ENCODE measurements at places on chromosomes 5 and 9. TPM values are rescaled to one million over a fixed set of nuclear protein-coding genes. Genes with fewer than 3 reads are reported as not detected.

- H3K4me1 ChIP-seq: no peaks in the 10 kb centered on the region
- H3K4me3 ChIP-seq: no peak overlapping the region
- H3K36me3 ChIP-seq: 0 out of 2 replicates have a peak, but pooled peaks cover 2% of the 10 kb centered on the region
- H3K27ac ChIP-seq: no peak overlapping the region
- no peak for DNase-seq
Measured at GRCh38 chr5:139186261-139186660, 11.9 kb downstream of the SIL1 start.

- peaks cover 4% of the 10 kb centered on the region for H3K4me1 ChIP-seq
- no peak overlapping the region for H3K27ac ChIP-seq
- H3K27me3 ChIP-seq: no peaks in the 10 kb centered on the region
- H3K4me3 ChIP-seq: peak overlapping the region; percentile 23
Measured at GRCh38 chr9:130846487-130847305, 11.6 kb downstream of the ABL1 start.

QRFP gene
- not detected for total RNA-seq

TEX10 gene
- total RNA-seq: 71.6 TPM

- H3K36me3 ChIP-seq: no peaks in the 10 kb centered on the region
- DNase-seq: no peak
- no peak overlapping the region for H3K4me3 ChIP-seq
Measured at GRCh38 chr5:79728396-79728795, 38.8 kb downstream of the CMYA5 start.

DNA sequence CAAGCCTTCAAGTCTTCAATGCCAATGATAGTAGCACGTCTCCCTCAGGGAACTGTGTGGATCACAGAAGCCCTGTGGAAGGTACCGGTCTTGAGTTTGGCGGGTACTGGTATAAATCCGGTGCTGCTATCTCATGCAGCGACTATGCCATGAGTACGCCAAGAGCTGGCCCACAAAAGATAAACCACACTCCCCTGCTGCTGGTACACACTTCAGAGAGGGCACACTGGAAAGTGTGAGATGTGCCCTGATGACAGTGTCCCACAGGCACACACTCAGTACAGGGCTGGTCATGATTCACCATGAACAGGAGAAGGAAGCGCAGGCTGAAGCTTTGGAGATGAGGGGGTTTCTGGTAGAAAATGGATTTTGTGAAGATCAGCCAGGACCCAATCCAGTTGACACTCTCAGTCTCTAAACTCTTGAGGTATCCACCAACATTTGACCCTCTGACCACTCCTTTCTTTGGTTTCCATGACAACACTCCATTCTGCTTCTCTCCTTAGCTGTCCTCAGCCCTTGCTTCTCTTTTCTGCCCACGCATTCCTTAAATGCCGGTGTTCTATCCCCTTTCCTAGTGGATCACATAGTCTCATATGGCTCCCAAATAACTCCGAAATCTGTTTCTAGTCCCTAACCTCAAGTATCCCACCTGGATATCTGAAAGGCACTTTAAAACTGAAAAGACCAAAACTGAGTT is 5.1 kb downstream of the AMACR start:
- no peak overlapping the region for H3K4me3 ChIP-seq
- DNase-seq: no peak
- no peaks in the 10 kb centered on the region for H3K27me3 ChIP-seq
- no peak overlapping the region for H3K27ac ChIP-seq
- H3K4me1 ChIP-seq: no peaks in the 10 kb centered on the region

PDE6A gene
- not detected for total RNA-seq

- DNase-seq: no peak
- H3K4me3 ChIP-seq: no peak overlapping the region
- H3K27ac ChIP-seq: no peak overlapping the region
- peaks cover 3% of the 10 kb centered on the region for H3K4me1 ChIP-seq
Measured at GRCh38 chr5:124683917-124684555, 62.4 kb downstream of the ZNF608 start.

- H3K27me3 ChIP-seq: no peaks in the 10 kb centered on the region
- no peak for DNase-seq
- no peaks in the 10 kb centered on the region for H3K36me3 ChIP-seq
- H3K4me1 ChIP-seq: peaks cover 7% of the 10 kb centered on the region
Measured at GRCh38 chr9:3398232-3398648, 127.6 kb downstream of the RFX3 start.

GRCh38 chr5:100595812-100596173 is 60.6 kb downstream of the FAM174A start:
- no peak overlapping the region for H3K27ac ChIP-seq
- no peaks in the 10 kb centered on the region for H3K36me3 ChIP-seq
- DNase-seq: no peak
- H3K4me3 ChIP-seq: no peak overlapping the region

- no peak overlapping the region for H3K27ac ChIP-seq
- H3K4me3 ChIP-seq: no peak overlapping the region
- H3K27me3 ChIP-seq: peaks cover 29% of the 10 kb centered on the region
- no peaks in the 10 kb centered on the region for H3K36me3 ChIP-seq
- H3K4me1 ChIP-seq: no peaks in the 10 kb centered on the region
- DNase-seq: no peak
Measured at GRCh38 chr9:137136881-137137607, 1.9 kb upstream of the GRIN1 start.

DNA sequence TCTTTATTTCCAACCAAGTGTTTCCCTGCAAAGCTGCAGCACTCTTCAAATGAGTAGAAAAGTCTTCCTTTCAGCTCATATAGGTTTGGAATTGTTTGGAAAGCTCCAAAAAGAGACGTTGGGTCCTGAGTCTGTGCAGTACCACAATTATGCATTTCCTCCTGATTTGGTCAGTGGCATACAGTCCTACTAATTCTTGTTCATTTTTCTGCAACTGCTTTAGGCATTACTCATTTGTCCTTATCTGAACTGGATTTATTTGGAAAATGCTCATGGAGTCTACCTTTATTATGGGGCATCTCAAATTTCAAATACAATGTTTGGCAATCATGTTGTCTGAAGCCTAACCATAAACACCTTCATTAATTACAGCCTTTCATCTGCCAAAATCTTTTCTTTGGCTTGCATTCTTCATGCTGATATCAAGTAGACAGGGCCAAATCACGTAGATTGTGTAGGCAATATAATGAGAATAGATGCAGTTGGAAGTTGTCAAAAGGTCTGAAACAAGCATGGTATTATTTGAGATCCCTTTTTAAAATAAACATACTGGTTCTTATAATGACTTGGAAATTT is 232.8 kb downstream of the TLE1 start:
- no peak for DNase-seq
- H3K4me3 ChIP-seq: no peak overlapping the region
- H3K27ac ChIP-seq: no peak overlapping the region
- no peaks in the 10 kb centered on the region for H3K4me1 ChIP-seq
- H3K36me3 ChIP-seq: no peaks in the 10 kb centered on the region

DNA sequence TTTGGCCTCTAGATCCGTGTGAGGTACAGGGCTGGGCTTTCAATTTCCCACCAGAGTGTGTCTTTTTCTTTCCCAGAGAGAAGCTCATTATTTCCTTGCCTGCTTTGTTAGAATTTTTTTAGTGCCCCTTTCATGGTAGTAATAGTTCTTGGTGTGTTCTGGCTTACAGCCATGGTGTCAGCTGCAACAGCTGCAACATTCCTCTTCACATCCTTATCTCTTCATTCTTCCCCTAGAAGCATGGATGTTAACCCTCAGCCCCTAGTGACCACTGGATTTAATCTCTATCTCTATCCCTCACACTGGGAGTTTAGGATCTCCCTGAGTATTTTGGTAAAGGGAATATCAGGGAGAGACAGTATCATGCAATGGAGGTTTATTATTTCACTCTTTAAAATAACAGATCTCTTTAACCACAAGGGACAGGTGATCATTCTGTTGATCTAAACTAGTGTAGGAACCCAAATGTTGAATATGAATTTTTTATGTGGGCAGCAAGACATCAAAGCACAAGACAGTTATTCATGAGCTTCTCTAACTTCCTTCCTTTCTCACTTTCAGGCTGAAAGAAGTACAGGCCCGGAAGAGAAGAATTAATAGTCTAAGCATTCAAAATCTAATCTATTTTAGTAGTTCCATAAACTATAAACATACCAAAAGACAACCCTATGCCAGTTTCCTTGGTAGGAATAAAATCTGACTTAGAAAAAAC is 160.2 kb downstream of the FAM170A start:
- H3K36me3 ChIP-seq: no peaks in the 10 kb centered on the region
- no peak for DNase-seq
- H3K27me3 ChIP-seq: no peaks in the 10 kb centered on the region
- H3K4me1 ChIP-seq: no peaks in the 10 kb centered on the region
- H3K27ac ChIP-seq: no peak overlapping the region

SPRY4 gene
- 92.4 TPM for total RNA-seq

GRCh38 chr9:18427691-18428090 is 46.3 kb upstream of the ADAMTSL1 start:
- H3K27me3 ChIP-seq: no peaks in the 10 kb centered on the region
- H3K27ac ChIP-seq: no peak overlapping the region
- H3K4me3 ChIP-seq: no peak overlapping the region
- no peaks in the 10 kb centered on the region for H3K4me1 ChIP-seq
- DNase-seq: no peak
- H3K36me3 ChIP-seq: no peaks in the 10 kb centered on the region

- no peak for DNase-seq
- no peaks in the 10 kb centered on the region for H3K36me3 ChIP-seq
- H3K27ac ChIP-seq: no peak overlapping the region
- H3K4me3 ChIP-seq: no peak overlapping the region
- H3K27me3 ChIP-seq: no peaks in the 10 kb centered on the region
Measured at GRCh38 chr9:124783830-124784229, 6.9 kb downstream of the OLFML2A start.

PCDHB15 gene
- 7.0 TPM for total RNA-seq

PCDHA3 gene
- total RNA-seq: not detected

DNA sequence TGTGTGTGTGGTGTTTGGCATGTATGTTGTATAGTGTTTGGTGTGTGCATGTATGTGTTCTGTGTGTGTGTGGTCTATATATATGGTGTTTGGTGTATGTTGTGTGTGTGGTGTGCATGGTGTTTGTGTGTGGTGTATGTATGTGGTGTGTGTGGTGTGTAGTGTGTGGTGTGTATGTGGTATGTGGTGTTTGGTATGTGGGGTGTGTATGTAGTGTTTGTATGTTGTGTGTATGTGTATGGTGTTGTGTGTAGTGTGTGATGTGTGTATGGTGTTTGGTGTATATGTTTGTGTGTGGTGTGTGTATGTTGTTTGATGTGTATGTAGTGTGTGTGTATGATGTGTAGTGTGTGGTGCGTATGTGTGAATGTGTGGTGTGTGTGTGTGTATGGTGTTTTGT is 78.8 kb downstream of the HMCN2 start:
- no peak overlapping the region for H3K27ac ChIP-seq

GRCh38 chr5:81657386-81657785 is 93.5 kb downstream of the SSBP2 start:
- no peak for DNase-seq
- no peak overlapping the region for H3K4me3 ChIP-seq
- H3K36me3 ChIP-seq: peaks cover 16% of the 10 kb centered on the region
- H3K4me1 ChIP-seq: no peaks in the 10 kb centered on the region
- H3K27ac ChIP-seq: no peak overlapping the region
- H3K27me3 ChIP-seq: no peaks in the 10 kb centered on the region

- no peaks in the 10 kb centered on the region for H3K27me3 ChIP-seq
- H3K4me3 ChIP-seq: no peak overlapping the region
Measured at GRCh38 chr5:164975986-164976385, 1470.6 kb downstream of the MAT2B start.

DNA sequence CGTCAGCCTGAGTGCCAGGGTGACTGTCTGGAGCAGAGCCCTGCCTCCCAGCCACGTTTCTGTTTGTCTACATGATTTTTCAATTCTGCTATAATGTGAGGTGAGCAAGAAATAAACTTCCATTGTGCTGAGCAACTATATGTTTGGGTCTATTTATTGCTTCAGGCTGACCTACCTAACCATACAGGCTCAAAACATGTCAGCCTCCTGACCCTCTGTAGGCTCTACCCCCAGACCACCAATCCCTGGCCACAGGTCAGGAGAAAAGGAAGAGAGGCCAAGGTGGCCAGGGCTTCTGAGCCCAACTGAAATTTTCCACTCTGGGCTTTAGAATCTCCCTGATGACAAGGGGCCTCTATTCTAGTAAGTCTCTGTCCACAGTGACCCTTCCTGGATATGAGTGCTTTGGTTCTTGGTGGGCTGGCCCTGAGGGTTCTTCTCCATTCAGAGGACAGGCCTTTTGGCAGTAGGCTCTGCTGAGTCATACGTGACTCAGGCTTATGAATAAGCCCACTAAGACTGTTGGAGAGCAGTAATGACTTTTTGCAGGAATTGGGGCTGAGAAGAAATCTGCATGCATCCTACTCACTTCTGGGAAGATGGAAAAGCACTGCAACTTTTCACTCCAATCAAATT is 117.2 kb upstream of the TBCA start:
- H3K4me3 ChIP-seq: no peak overlapping the region
- DNase-seq: no peak
- no peaks in the 10 kb centered on the region for H3K27me3 ChIP-seq
- H3K27ac ChIP-seq: no peak overlapping the region
- no peaks in the 10 kb centered on the region for H3K4me1 ChIP-seq

GRCh38 chr5:61059499-61059898 is 102.8 kb downstream of the SMIM15 start:
- no peak overlapping the region for H3K4me3 ChIP-seq
- H3K27ac ChIP-seq: no peak overlapping the region
- H3K36me3 ChIP-seq: no peaks in the 10 kb centered on the region
- DNase-seq: no peak

- H3K4me3 ChIP-seq: no peak overlapping the region
- no peaks in the 10 kb centered on the region for H3K27me3 ChIP-seq
- no peaks in the 10 kb centered on the region for H3K4me1 ChIP-seq
Measured at GRCh38 chr5:5359618-5360017, 62.9 kb upstream of the ICE1 start.

CDKN2B-AS1 gene
- not detected for total RNA-seq

SLC45A2 gene
- total RNA-seq: not detected

FAM221B gene
- total RNA-seq: not detected

DNA sequence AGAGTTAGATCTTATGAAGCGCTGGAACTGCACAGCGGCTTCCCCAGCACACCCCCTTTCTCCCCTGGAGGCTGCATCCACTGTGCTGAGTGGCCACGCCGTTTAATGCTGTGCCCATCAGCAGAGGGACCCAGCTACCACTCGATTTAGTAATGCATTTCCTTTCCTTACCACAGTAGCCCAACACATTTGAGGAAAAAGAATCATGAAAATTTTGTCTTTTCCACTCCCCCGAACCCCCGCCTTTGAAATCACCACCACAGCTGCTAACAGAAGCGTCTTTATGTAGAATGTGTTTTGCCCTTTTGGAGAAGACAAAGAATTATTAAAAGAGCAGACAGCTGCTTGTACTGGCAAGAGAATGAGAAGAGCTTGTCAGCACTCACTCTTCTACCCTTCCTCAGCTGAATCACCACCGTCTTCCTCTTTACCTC is 73.2 kb downstream of the ACER2 start:
- no peaks in the 10 kb centered on the region for H3K36me3 ChIP-seq
- no peaks in the 10 kb centered on the region for H3K27me3 ChIP-seq
- no peaks in the 10 kb centered on the region for H3K4me1 ChIP-seq
- DNase-seq: no peak

- no peak overlapping the region for H3K27ac ChIP-seq
- H3K4me3 ChIP-seq: no peak overlapping the region
- H3K36me3 ChIP-seq: no peaks in the 10 kb centered on the region
- no peaks in the 10 kb centered on the region for H3K4me1 ChIP-seq
- H3K27me3 ChIP-seq: no peaks in the 10 kb centered on the region
- DNase-seq: no peak
Measured at GRCh38 chr5:82152978-82153481, 125.1 kb downstream of the RPS23 start.
